ENCODE measurements at places on chromosomes 5 and 9.
A peak's percentile ranks its signal among the peaks of the same experiment; 100 is the strongest.

GRCh38 chr9:136578626-136578914 lies 32.7 kb upstream of the NOTCH1 start:
- DNase-seq, result no peak

DNA sequence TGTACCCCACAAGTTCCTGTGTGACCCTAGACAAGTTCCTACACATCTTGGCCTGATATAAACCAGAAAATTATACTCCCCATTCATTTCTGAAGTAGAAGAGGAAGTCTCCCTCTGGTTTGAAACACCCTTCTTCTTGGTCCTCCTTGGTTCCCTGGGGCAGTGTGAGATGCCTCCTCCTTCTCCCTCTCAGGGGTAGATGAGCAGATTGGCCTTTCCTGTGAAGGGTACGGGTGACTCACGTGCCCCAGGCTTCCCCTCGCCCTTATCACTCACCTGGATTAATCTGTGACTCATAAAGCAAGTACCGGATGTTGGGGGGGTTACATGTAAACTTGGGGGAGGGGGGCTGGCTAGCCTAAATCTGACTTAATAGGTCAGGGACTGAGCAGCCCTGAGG lies 11.1 kb upstream of the AQP3 start:
- peak; percentile 67 for DNase-seq

- DNase-seq, result no peak
These were observed 63.5 kb downstream of the UBE2R2 start for GRCh38 chr9:33880211-33881089.

DNA sequence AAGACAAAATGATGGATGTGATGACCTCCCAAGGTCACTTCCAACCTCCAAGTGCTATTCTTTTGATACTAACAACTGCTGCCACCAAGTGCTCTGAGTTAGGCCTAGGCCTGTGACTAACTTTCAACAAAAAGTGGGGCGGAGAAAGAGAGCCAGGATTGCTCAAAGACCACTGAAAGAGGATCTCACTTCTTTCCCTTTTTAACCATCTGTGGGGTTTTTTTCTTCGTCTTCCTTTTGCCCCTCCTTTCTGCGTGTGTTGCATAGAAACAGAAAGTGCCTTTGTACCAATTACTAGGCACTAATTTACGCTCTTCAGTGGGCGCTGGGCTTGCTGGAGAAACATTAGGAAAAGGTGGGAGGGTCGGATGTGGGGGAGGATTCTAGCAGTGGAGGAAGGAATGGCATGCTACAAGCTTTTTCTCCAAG lies 8.0 kb downstream of the KLF9 start:
- no peak for DNase-seq

DNA sequence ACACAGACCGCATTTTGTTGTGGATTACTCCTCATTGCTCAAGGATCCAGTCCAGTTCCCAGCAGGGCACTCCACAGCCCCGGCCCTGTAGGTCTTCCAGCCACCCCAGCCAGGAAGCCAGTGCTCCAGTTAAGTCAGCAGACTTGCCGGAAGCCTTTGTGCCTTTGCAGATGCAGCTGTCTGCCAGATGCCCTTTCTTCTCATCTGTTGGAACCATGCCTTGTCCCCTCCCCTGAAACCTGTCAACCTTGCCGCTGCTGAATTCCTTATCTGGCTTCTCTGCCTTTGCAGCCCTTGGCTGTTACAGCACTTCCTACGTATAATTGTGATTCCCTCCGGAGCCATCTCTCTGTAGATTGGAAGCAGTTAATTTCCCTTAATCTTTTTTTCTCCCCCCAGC lies 28.4 kb downstream of the PSAT1 start:
- no peak for DNase-seq

- no peak for DNase-seq
These were observed 24.7 kb upstream of the RANBP6 start for GRCh38 chr9:6040077-6040476.

GRCh38 chr5:132479111-132479951 lies 11.2 kb downstream of the IRF1 start:
- DNase-seq, result no peak

- no peak for DNase-seq
These were observed 77.5 kb upstream of the ZNF169 start for GRCh38 chr9:94181408-94182181.

- DNase-seq, result no peak
These were observed 82.9 kb downstream of the PJA2 start for GRCh38 chr5:109326919-109327318.

GRCh38 chr5:110687485-110687884 lies 39.0 kb downstream of the TMEM232 start:
- DNase-seq, result no peak

DNA sequence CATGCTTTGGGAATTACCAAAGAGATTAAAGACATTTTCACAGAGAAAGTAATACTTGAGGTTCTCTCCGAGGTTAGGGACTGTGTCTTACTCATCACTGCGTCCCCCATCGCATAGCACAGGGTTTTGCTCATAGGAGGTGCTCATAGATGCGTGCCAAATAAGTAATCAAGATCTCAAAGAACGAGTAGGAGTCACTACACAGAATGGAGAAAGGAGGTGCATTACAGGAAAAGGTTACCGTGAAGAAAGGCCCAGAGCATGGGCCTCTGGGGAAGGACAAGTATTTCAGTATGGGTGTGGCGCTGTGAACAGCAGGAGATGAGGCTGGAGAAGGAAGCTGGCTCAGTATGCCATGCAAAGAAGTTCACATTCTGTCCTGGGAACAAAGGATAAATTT lies 182.4 kb downstream of the ACTL7B start:
- no peak for DNase-seq

DNA sequence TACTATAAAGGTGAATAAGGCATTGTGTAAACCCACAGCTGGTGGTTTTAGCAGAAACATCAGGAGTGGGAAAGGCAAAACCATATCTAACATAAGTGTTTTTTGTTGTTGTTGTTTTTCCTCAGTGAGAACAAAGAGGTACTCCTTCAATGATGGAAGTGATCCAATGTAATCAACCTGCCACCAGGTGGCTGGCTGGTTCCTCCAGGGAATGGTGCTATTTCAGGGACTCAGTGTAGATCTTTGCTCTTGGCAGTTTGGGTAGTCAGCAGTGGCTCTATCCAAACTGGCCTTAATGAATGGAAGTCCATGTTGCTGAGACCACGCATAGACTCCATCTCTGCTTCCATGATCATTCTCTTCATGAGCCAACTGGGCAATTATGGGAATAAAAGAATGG lies 10.8 kb downstream of the DMRTA1 start:
- DNase-seq, result no peak

DNA sequence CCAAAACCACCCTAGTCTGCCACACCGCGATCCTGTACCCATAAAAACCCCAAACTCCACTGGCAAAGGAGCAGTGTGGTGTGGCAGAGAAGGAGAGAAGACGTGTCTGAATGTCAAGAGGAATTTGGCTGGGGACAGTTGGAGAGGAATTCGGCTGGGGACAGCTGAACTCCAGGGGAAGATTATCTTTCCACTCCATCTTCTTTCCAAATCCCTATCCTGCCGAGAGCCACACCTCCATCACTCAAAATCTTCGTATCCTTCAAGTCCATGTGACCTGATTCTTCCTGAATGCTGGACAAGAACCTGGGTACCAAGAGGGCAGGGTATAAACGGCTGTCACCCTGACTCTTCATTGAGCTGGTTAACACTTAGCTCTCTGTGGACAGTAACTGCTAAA lies 448.1 kb downstream of the ARHGEF28 start:
- DNase-seq, result no peak

DNA sequence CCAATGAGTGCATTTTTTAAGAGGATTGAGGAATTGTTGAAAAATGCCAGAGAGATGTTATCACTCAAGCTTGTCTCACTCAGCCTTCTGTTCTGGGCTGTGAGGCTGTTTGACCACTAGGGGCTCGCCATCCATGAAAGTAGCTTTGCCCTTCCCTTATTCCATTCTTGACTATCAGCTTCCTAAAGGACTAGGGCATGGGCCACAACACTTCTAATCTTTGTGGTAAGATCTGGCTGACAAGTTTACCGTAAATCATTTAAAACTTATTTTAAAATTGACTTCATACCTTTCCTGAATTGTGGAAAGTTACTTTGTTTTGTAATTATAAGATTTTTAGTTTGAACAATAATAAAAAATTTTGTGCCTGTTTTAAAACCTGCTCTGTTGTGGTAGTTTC lies 49.5 kb downstream of the TJP2 start:
- peak; percentile 14 for DNase-seq

GRCh38 chr5:154652746-154653417 lies 102.3 kb upstream of the LARP1 start:
- DNase-seq, result peak; percentile 20

DNA sequence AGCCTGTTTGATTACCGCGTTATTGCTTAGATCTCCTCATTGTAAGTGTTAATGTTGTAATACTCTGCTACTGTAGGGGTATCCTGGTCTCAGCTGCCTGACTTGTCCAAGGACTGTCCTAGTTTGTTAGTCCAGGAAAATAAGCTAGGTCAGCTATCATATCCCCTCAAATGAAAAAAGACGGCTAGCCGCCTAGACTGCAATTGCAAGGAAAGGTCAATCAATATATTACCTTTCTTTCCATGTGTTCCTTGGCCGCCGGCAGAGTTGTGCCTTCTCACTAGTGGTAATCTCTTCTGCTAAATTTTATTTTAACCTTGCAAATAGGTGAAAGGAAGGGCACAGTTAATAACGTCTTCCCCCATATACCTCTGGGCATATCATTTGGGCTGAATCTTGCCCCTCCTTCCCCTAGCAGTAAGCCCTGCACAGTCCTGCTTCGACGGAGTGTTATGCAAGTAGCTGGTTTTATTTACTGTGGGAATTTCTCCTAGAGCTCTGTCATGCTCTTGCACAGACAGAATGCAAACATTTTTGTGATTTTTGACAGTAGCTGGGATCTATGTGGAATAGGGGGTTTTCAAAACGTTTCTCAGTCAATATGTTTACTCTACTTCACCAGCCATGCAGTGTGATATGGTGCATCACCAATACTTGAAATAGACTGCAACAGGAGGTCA lies 288.5 kb downstream of the MAST4 start:
- DNase-seq, result no peak

DNA sequence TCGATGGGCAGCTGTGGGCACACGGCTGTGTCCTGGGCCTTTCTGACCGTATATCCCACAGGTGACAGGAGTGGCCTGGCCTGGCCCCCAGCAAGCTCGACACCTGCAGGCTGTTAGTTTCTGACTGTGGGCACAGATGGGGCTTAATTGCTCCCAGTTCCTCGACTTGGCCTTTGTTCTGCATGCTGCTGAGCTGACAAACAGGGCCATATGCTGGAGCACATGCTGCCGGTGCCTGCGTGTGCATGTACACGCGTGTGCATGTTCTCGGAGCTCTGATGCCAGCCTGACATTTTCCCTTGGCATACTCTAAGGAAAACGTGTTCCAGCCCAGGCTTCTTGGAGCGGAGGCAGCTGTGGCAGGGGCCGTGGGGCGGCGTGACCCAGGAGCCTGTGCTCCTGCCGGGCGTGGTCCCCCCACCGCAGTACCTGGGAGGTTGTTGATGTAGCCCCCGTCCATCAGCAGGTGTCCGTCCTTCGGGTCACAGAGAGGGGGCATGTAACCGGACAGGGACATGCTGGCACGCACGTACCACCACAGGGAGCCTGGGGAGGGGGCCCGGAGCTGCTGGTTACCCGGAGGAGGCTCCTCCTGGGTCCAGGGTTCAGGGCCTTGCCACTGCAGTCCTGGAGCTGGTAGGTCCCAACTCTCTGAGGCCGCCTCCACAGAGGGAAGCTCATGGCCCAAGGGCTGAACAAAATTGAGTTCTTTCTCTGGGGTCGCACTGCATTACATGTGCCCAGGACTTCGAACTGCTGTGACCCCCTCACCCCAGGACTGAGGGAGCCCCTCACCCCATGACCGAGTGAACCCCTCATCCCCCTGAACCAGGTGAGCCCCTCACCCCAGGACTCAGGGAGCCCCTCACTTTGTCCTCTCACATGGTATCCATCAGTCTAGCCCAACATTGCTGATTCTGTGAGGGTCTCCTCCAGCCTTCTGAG lies 4.1 kb upstream of the NSMF start:
- DNase-seq, result no peak

GRCh38 chr5:15550502-15551112 lies 50.6 kb downstream of the FBXL7 start:
- no peak for DNase-seq

GRCh38 chr5:167412556-167412955 lies 878.9 kb upstream of the WWC1 start:
- DNase-seq, result no peak

- DNase-seq, result no peak
These were observed 46.6 kb downstream of the TMEM252 start for GRCh38 chr9:68493958-68494577.

DNA sequence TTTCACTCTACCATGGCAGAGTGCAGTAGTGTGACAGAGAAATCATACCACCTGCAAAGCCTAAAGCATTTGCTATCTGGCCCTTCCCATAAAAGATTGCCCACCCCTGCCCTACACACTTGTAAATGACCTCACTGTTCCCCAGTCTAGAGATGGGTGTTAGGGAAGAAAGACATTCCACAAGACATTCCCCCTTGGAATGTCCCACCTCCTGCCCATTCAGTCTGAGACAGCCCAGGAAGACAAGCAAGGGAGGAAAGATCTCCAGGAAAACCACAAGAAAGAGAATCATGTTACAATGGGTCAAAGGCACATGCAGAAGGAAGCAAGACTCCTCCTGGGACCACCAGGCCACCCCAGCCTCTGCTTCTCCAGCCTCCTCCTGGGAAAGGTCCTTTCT lies 230.0 kb downstream of the AGTPBP1 start:
- DNase-seq, result no peak

GRCh38 chr9:4857163-4857810 lies 64.5 kb downstream of the RCL1 start:
- DNase-seq, result no peak

- no peak for DNase-seq
These were observed 543.1 kb downstream of the KIF4B start for GRCh38 chr5:155556700-155557099.
